ENCODE measurements at places on chromosomes 5 and 9.
A peak's percentile ranks its signal among the peaks of the same experiment; 100 is the strongest.

- no peak for DNase-seq
Observed at GRCh38 chr5:134148316-134148715, 28.4 kb downstream of the SKP1 start.

DNA sequence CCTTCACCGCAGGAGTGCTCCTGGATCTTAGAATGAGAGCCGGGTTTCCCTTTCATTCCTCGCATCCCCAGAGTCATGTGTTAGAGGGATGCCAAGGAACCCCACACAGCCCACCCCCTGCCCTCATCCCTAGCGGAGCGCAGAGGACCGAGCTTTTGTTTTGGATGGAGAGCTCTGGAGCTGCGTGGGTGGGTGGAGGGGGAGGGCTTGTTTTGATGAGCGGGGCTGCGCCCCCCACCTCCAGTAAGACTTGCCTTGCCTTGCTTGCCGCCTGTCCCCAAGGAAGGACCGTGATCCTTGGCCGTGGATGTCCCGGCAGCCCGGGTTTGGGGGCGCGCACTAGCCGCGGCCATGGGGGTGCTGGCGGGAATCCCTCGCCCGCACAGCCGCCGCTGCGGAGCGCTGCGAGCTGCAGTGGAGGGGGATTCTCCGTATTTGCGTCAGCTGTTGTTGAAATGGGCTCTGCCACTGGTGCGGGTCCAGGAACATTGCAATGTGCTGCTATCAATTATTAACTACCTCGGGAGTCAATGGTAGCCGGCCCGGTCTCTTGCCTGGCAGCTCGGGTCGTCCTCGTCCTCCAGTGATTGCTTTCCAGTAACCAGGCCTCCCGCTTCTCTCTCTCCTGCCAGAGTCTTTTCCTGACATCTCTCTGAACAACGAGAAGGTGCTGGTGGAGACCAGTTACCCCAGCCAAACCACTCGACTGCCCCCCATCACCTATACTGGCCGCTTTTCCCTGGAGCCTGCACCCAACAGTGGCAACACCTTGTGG is 1.0 kb downstream of the EGR1 start:
- peak; percentile 34 for DNase-seq

GRCh38 chr9:76717613-76718012 is 46.6 kb upstream of the PCA3 start:
- DNase-seq, result no peak

- DNase-seq, result no peak
Observed at GRCh38 chr5:137134920-137135532, 364.1 kb downstream of the SPOCK1 start.

DNA sequence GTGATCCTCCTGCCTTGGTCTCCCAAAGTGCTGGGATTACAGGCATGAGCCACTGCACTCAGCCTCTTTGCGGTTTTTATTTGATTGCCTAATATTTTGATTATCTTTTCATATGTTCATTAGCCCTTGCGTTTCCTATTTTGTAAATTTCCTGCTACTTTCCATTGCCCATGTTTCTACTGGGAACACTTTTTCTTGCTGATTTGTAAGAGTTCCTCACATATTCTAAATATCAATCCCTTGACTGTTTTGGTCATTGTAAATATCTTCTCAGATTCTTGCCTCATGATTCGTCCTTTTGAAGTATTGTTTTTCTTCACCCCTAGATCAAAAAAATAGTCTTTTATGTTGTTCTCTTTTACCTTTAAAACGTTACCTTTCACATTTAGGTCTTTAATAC is 37.9 kb upstream of the TTC1 start:
- DNase-seq, result no peak

DNA sequence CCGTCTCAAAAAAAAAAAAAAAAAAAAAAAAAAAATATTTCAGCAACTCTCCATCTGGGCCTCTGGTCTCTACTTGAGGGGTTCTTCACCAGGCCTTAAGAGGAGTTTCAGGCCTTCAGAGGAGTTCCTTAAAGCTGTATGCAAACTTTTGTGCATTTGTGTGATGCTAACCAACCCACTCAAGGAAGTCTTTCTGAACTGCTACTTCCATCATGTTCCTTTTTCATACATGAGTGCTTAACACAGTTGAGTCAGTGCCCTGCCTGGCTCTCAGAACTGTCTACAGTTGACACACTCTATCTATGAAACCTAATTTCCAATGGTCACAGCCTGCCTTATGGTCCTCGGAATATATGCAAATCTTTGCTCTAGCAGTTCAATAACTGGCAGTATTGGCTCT is 146.5 kb downstream of the MEF2C start:
- DNase-seq, result no peak

DNA sequence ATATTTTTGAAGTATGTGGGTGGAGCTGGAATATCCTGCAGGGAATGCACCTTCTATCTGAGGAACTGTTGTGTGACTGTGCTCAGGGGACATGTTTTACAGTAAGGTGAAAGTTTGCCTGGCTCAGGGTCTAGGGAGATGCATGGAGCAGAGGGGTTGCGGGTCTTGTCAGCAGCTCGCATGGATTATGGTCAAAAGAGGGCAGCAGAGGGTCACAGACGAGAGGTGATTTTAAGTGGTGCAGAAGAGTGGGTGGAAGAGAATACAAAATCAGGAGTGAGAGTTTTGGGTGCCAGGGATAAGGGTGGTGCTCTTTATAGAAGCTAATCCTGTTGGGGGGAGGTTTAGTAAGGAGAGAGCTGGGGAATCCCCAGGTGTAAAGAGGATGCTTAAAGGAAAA is 53.5 kb upstream of the GRIN3A start:
- DNase-seq, result no peak

DNA sequence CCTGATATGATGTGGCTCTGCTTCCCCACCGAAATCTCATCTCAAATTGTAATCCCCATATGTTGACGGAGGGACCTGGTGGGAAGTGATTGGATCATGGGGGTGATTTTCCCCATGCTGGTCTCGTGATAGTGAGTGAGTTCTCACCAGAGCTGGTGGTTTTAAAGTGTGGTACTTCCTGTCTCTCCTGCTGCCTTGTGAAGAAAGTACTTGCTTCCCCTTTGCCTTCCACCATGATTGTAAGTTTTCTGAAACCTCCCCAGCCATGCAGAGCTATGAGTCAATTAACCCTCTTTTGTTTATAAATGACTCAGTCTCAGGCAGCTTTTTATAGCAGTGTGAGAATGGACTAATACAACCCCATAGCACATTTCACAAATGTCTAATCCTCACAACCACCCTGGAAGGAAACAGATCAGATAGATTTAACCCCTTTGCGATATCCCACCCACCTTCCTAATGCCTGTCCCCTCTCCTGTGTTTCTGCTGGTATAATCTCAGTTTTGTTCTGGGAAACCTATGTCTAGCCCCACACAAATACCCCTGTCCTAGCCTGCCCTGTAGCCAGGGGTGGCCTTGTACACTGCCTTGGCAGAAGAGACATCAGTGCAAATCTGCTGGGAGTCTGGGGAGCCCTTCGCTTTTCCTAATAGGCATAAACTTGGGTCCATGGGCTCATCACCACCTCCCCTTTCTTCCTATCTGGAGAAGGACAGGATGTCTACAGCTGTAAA is 157.0 kb upstream of the RAI14 start:
- no peak for DNase-seq

GRCh38 chr5:6508931-6509330 is 60.3 kb downstream of the UBE2QL1 start:
- DNase-seq, result no peak

DNA sequence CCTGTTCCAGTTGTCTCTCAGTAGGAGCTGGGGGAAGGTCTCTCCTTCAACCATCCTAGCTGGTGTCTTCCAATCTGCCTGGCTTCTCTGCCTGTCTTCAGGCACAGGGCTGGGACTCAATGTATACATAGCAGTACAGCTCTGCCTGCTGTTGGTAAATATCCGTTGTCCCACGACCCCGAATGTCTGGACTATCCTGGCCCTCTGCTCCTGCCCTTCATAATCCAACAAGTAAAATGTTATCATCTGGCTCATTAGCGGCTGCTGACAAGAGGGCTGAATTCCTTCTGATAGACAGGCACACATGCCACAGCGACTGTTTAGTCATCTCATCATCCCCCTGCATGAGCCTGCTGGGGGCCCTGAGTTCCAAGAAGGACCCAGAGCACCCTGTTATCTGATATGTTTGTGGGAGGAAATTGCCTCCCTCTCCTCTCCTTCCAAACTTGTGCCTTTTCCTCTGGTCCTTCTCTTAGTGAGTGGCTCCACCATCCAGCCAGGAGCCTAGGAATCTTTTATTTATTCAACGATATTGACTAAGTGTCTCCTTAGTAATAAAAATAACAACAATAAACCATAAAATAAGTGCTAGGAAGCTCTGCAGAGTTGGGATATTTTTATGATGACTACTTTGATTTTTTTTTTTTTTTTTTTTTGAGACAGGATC is 29.5 kb upstream of the TGFBR1 start:
- no peak for DNase-seq

- DNase-seq, result no peak
Observed at GRCh38 chr9:38681747-38682227, 38.1 kb downstream of the FAM240B start.

DNA sequence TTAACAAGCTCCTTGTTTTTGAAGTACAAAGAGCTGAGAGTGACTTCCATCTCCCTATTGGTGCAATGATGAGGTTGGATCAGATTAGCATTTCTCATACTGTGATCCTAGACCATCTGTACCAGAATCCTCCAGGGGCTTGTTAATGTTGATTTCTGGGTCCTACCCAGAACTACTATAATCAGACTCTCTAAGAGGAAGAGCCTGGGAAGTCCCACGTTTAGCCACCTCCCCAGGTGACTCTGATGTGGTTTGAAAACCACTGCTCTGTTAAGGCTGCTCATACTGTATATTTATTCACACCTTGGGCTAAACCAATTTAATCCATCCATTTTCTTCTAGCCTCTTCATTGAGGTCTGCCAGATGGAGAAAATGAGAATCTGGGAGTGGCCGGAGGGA is 49.6 kb upstream of the SMIM32 start:
- DNase-seq, result no peak

DNA sequence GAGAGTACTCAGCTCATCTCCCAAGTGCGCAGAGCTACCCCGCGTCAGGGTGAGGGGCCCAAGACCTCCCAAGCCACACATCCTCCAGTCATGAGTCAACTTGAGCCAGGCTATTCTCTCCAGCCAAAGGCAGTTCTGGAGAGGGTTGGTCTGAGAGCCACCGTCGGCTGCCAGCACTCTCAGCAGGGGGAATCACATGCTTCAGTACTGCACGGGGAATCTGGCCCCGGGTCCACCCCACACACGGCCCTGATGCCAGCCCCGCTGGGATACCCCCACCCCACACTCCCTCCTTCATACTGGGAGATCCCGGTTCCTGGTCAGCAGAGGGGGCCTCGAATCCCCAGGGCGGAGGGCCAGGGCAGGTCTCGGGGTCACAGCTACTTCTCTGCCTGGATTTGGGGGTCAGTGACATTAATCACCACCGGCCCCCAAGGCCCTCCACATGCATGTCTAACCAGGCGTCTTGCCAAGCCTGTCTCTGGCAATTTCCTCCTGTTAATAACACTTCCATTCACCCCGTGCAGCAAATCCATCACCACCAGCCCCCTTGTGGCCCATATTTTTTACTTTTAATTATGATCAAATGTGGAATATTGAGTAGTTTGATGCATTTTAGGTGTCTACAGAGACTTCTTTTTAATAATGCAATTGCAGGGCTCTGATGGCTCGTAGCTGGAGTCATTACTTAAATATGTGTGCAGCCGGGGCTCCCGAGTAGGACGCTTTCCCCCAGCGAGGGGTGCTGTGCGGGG is 102.9 kb upstream of the PPP1R26 start:
- DNase-seq, result no peak

GRCh38 chr9:87713278-87713987 is 12.5 kb upstream of the CTSL start:
- peak; percentile 45 for DNase-seq

GRCh38 chr5:132474131-132474723 is 16.3 kb downstream of the IRF1 start:
- DNase-seq, result peak; percentile 2

DNA sequence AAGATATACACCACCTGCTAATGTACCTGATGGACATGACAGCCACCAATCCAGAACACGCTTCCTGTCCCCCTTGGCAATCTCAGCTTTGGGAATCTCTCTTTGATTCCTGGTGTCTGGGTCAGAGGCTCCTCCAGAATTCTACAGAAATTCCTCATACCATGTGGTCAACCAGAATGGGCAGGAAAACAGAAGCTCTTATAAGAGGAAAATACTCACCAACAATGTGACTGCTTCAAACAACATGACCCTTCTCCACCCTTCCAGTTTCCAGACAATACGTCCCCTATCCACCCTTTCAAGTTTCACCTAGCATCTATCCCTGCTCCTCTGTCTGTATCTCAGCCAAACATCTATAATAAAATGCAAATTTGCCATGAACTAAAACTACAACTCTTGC is 247.2 kb downstream of the DENND1A start:
- DNase-seq, result no peak

DNA sequence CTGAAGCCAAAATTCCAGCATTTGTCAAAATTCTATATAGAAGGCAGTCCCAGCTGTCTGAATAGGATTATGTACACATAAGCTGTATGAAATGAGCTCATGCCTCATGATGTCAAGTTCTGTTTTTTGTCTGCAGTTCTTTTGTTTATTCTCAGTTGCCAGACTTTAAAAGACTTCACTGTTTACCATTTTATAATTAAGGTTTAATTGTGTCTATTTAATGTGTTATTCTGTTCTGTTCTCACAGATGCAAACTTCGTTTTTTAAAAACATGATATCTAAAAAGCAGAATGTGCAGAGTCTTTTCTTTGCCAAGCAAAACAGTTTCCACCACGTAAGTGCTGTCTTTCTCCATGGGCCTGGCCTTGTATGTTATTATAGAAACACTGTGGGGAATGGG is 31.1 kb downstream of the ERAP1 start:
- no peak for DNase-seq

- no peak for DNase-seq
Observed at GRCh38 chr9:71524996-71525580, 243.2 kb downstream of the CEMIP2 start.

DNA sequence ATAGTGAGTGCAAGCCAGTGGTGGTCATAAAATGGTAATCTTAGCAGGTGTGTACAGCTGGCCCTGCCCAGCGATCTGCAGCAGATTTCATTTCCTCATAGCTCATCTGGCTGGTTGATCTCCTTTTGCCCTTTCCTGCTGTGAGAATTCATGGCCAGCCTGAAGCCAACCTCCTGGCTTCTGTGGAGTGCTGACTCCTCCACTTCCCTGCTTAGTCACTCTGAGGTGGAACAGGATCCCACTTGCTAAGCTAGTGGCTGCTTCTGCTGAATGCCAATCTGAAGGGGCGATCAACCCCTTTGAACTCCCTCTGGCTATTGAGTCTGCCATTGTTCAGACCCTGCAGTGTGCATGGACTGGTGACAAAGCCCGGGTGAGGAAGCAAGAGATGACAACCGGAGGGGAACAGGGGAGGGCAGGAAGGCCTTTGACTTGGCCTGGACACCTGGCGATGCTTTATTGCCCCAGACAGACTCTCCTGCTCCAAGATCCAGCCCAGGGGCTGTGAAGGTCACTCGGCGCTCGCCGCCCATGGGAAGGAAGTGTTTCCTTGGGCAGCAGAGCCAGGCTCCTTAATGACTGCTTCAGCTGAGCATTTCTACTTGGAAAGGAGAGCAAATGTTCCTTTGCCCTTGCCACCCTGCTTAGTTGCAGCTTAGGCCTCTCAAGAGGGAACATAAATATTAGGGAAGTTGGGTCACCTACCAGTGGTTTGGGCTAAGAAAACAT is 341.1 kb downstream of the ZSWIM6 start:
- peak; percentile 63 for DNase-seq

- DNase-seq, result no peak
Observed at GRCh38 chr5:163505049-163505367, 411 bp upstream of the MAT2B start.
